IPS DF 6.9 (cell line): ENCODE measurements at places on chromosomes 11 and 22.

DNA sequence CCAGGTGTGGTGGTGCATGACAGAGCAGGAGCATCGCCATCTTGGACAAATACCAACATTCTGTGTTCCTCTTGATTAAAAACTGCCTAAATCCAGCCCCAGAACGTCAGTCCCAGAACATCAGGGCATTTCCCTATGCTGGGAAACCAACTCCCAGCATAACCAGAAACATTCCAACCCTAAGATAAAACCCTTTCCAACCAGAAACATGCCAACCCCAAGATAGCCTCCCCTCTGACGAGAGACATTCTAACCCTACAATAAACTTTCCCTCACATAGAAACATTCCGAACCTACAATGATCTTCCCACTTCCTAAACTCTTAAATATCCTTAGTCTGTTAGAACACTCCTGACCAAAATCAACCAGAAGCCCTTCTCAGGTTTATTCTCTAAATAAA, 11.6 kb downstream of the PLAAT4 start:
- DNase-seq, result no peak

DNA sequence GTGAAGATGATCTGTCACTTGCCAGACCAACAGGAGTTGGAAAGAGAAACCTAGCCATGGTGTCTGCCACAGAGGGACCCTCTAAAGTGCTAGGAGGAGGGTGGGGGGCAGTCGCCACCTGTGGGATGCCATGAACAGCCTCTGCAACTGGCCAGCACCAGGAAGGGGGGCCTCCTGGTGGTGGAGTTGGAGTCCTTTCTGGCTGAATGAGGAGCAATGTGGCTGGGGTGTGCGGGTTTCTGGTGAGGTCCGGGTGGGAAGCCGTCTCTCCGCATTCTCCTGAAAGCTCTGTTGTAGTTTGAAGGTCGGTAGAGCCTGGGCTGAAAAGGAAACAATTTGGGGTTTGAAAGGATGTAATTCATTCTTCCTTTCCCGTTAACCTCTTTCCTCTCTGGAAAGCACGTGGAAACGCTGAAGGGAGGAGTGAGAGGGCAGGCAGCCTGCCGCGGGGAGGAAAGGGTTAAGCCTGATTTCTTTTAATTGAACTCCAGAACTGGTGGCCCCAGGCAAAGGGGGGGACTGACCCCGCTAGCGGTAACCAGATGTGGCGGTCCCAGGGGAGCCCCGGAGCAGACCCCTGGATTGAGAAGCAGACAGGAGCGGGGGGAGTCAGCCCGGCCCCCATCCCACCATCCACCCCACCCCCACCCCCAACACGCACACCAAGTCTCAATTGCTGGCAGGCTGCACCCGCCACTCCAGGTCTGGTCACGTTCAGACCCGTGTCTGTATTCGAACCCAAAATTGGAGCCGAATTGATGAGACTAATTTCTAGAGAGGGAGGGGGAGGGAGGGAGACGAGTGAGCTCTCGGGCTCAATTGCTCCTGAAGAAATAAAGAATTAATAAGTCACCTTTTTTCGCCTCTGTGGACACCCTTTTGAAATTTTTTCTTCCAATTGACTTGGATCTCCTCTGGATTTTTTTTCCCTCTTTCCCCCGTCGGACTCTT, 1.8 kb upstream of the FLI1 start:
- no peak for DNase-seq

- DNase-seq, result peak; percentile 35
Measured at GRCh38 chr11:17208257-17208999, 642 bp upstream of the PIK3C2A start.

DNA sequence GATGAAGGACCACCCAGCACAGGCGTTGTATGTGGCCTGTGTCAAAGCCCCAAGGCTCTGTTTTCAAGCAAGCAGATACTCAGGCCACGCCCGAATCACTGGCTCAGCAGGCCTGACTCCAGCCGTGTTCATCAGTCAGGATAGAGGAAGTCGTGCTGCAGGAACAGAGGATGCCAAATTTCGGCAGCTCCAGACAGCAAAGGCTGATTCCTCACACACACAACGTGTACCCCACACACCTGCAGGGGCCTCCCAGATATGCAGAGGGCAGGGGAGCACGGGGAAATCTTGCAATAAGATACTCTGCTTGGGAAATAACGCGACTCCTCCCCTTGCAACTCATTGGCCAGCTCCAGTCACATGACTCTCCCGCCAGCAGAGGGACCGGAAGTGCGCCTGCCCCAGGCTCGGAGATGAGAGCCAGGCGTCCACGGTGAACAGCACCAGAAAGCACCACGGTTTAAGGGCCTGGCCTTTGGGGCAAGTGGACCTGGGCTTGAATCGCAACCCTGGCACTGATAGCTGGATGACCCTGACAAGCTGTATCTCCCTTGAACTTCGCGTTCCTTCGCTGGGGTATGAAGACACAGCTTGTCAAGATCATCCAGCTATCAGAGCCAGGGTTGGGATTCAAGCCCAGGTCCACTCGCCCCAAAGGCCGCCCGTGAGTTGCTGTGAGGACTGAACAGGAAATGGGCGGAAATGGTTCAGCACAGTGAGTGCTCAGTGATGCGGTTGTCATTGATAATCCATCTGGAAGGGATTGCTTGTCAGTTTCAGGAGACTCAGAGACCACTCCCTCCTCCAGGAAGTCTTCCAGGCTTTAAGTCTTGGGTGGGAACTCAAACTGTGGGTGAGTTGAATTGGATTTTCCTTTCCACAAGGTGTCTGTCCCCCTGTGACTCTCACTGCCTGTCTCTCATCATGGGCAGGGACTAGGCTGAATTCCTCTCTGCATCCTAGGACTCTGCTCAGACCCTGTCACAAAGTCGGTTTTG, 88.5 kb downstream of the MYEOV start:
- DNase-seq, result peak; percentile 9

DNA sequence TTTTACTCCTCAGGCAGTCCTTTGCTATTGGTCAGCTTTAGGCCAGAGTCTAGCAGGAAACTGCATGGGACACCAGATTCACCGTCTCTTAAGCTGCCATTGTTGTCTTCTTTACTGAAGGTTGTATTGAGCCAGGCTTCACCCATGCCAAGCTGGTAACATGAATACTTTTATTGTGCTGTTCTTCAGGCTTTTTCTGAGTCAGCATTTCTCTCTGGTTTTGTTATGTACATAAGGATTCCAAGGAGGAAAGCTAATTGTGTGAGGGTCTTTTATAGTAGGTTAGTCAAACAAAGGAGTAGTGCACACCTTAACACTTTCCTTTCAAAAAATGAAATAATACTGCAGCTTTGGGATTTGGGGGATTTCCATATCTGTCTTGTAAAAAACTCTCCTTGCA, 252.8 kb downstream of the JRKL start:
- no peak for DNase-seq

- DNase-seq, result no peak
Measured at GRCh38 chr22:40462195-40462984, 92.0 kb downstream of the SGSM3 start.

- no peak for DNase-seq
Measured at GRCh38 chr11:59394186-59394585, 32.0 kb downstream of the OR5A2 start.

DNA sequence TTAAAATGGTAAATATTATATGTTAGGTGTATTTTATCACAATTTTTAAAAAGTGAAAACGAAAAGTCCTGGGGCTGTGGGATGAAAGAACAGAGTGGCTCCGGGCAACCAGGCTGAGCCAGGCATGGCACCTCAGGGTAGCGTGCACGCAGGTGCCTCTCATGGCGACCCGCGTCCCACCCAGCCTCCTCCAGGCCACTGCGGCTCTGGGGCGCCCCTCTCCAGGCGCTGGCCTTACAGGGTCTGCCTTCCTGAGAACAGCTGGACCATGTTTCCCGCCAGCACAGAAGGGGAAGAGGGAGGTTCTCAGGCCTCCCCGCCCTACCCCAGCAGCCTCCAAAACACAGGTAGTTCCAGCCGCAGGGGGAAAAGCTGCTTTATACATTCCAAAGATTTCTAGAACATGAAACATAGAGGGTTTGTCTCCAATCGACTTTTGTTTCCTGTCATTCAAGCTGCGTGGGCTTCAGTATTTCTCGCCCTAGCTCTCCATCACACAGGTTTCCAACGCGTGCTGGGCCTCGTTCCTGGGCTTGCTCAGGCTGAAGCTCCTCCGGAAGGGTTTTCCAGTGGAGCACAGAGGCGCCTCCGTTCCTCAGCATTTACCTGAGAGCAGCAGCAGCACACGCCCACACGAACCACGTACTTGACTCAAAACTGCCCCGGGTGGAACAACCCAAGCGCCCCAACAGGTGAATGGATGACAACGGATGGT, 10.5 kb downstream of the EHD1 start:
- no peak for DNase-seq
